ENCODE measurements at places on chromosomes 12 and 14.

DNA sequence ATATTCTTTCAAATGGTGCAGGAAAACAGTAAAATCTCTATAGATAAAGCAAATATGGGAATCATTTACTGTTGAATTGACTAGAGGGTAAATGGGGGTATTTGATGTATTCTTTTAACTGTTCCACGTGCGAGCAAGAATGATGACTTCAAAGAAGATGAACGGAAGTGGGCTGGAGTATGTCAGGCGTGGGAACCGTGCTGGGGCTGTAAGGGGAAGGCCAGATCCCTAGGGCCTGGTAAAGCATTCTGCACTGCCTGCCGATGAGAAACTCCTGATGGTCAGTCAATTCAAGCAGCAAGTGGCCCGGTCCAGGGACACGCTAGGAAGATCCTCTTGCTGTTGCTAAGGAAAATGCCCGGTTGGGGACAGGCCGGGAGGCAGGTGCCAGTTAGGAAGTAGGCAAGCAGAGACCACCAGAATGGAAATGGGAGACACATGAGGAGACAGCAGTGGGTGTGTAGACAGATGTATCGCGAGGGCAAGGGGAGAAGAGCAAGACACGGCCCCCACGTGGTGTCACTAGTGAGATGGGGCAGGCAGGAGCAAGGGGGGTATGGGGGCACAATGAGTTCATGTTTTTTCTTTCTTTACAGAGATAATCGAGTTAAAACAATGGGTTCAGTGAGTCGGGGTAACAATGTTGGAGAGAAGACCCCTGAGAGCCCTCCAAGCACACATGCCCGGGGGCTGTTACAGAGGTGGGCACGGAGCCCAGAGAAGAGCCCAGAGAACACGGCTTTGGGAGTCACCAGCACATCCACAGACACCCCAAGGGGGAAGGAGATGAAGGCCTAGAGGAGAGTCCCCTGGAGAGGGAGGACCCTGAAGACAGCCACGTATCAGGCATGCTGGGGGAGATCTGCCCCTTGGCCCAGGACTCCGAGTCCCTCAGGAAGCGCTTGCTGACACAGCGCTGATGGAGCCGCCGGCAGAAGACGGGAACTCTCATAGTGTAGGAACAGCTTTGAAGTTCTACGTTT is 37.2 kb downstream of the FBXO21 start:
- DNase-seq, result no peak

- no peak for DNase-seq
These were observed 48.6 kb downstream of the IRAK3 start for GRCh38 chr12:66237505-66238175.

DNA sequence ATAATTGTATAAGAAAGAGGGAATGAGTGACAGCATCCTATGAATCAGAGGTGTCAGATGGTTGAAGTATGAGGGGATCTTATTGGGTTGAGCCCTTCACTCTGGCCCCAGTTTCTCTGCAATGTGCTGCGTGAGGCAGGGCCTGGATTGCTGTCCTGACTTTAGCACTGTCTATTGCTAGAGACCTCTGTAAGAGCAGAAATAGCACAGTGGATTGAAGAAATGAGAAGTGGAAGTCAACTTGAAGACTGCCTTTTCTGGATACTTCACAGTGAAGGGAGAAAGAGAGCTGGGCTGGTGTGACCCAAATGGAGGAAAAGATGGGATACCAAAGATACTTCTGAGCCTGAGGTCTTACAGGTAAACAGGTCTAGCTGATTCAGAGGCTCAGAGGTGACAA is 5.8 kb downstream of the ASCL4 start:
- peak; percentile 44 for DNase-seq

DNA sequence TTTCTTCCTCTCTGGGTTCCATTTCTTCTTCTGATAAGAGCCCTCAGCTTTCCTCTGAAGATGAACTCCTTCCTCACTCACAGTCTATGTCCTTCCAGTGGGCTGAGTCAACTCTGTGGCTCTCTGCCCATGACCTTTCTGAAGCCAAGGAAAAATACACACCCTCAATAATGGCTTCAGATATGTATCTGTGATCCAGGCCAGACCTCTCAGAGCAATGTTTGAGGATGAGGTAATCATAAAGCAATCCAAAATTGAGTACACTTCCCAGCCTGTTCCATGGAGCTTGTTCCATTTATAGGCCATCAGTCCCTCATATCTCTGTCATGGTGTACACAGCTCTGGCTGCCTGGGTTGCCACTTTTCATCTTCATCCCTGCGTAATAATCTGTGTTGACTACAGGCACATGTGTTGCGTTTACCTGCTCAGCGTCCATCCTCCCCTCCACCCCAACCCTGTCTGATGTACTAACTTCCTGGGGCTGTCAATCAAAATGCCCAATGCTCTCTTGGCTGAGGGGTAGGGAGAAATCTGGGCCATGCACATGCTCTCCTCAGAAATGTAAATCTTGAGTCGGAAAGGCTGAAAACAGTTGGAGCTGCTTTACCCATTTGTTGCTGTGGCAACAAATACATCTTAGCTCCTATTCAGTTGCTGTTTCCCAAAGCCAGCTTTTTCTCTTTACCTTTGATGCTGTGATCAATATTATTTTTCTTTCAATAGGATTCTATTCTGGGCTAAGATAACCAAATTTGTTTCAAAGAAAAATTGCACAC is 377.8 kb upstream of the TMEM132C start:
- DNase-seq, result no peak

DNA sequence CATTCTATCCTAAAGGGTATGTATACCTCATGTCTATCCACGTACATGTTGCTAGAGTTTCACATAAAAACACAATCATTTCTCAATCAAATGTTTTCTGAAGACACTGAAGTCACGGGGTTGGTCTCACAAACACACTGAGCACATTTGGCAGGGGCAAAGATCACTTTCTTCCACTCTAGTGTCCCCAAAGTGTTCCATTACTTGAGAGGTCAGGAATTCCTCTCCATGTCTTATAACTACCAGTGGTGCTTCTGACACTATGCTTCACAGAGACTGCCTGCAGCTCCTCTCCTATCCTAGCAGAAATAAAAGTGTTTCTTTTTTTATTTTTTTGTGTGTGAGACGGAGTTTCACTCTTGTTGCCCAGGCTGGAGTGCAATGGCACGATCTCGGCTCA is 19.1 kb downstream of the ZFYVE1 start:
- no peak for DNase-seq

GRCh38 chr14:68306934-68307789 is 485.7 kb downstream of the ZFP36L1 start:
- DNase-seq, result no peak
